ENCODE measurements at places on chromosomes 11 and 22. TPM values are rescaled to one million over a fixed set of nuclear protein-coding genes. Genes with fewer than 3 reads are reported as not detected.
A peak's percentile ranks its signal among the peaks of the same experiment; 100 is the strongest.

The DGAT2 gene
- total RNA-seq, result 7.6 TPM

DNA sequence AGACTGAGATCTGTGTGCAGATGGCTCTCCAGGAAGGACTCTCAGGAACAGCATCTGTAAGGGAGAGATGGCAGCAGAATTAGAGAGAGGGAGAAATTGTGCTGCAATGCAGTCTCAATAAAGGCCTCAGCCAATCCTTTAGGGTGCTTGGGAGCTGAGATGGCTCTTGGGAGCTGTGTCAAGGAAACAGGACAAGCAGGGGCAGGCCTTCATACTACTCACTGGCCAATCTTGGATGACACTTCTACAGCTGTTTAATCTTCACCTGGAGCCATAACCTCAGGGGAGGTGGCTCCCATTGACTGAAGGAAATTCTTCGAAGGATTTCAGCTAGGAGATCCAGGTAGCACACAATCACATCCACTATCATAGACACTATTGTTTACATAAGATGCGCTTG lies 10.0 kb downstream of the OR5B21 start:
- DNase-seq, result no peak

- no peak for DNase-seq
Measured at GRCh38 chr11:30358536-30358935, 35.6 kb downstream of the ARL14EP start.

GRCh38 chr11:73158356-73159051 lies 16.4 kb upstream of the FCHSD2 start:
- no peak for DNase-seq

GRCh38 chr11:75811485-75811884 lies 3.5 kb upstream of the UVRAG start:
- DNase-seq, result no peak

The OR5B21 gene
- total RNA-seq, result not detected

GRCh38 chr11:75996523-75997442 lies 181.8 kb downstream of the UVRAG start:
- no peak for DNase-seq

- DNase-seq, result peak; percentile 49
Measured at GRCh38 chr22:17785185-17786184, 11.2 kb upstream of the BID start.

The ARHGAP20 gene
- total RNA-seq, result 0.97 TPM

DNA sequence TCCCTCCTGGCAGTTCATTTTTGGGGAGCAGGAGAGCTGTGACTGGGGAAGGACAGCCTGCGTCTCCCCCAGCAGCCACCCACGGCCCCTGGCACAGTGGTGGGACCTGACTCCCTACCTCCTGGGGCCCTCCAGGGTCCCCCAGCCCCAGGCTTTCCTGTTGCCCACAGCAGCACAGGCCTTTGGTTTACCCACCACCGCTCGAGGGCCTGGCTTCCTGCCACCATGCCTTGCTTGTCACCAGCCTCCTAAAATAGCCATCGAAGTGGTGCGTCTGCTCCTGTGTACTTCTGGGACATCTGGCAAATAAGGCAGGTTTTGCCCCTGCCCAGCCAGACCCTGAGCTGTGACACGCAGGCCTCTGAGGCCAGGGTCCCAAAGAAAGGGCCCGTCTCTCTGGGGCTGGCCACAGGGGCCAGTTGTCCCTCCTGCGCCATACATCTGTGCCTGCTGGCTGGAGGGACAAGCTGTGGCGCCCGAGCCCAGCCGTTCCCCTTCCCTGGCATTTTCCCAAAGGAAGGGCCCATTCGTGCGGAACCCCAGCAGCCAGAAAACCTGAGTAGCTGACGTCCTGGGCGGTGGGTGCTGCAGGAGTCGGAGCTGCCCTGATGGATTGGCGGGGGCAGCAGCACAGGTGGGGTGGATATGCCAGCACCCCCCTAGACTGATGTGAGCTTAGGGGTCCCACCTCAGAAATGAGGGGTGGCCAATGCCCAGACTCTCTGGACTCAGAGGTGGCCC lies 14.6 kb downstream of the PHLDA2 start:
- DNase-seq, result no peak

DNA sequence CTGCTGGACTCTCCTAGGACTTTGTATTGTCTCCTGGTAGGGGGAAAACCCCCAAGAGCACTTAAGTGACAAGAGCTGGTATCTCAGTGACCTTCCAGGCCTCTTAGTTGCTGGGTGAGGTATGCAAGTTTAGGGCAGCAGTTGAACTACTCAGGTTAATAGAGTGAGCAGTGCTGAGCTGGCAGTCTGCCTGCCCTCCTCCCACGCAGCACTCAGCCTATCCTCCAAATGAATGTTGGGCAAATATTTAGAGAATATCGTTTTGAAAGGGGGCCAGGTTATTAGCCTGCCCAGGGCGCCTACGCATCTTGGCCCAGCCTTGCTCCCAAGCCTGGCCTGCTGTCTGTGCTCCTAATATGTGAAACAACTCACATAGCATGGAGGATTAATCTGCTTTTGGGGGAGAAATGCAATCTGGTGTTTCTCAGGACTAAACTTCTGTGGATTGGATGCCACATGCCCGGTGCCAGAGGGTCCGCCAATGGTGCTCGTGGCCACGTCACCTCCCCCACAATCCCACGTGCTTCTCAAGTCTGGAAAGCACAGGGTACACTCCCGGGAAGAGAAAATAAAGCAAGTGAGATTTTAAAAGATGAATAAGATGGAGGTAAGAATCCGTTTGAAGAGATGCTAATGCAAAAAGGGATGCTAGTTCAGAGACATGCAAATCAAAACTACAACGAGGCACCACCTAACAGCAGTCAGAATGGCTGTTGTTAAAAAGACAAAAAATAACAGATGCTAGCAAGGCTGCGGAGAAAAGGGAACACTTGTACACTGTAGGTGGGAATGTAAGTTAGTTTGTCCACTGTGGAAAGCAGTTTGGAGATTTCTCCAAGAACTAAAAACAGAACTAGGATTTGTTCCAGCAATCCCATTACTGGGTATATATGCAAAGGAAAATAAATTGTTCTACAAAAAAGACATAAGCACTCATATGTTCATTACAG lies 67.7 kb downstream of the SPON1 start:
- peak; percentile 72 for DNase-seq

Data from GM23248 (cell line).